ENCODE measurements at places on chromosomes 3 and 15.

DNA sequence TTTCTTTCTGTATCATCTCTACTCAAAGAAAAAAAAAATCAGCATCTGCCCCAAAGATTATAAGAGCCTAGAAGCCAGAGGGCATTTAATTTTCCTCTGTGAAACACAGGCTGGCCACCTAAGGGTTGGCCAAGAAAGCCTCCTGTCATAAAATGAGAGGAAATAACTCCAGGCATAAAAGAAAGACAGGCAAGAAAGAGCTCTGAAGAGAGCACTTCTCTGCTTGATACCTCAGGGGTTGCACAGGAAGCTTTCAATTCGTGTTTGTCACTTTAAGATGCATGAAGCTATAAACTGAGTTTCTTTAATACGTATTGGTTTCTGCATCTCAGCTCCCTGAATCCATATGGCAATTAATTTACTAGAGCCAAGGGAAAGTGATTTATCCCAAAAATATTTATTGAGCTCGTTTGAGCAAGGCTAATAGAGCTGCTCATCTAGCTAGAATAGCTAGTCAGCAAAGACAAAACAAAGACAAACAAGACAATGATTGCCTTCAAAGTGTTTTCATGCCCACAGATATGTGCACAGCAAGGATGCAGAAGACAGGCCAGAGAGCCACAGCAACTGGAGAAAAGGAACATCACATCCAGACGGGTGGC is 35.5 kb downstream of the ATP8B4 start:
- no peak for DNase-seq

GRCh38 chr15:70503073-70503745 is 260.1 kb downstream of the UACA start:
- DNase-seq: no peak

DNA sequence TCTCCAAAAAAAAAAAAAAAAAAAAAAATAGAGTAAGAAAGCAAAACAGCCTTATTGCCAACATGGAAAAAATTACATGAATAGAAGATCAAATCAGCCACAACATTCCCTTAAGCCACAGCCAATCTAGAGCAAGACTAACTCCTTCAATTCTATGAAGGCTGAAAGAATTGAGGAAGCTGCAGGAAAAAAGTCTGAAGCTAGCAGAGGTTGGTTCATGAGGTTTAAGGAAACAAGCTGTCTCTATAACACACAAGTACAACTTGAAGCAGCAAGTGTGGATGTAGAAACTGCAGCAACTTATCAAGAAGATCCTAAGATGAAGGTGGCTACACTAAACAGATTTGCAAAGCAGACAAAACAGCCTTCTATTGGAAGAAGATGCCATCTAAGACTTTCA is 9.3 kb downstream of the PARL start:
- no peak for DNase-seq

DNA sequence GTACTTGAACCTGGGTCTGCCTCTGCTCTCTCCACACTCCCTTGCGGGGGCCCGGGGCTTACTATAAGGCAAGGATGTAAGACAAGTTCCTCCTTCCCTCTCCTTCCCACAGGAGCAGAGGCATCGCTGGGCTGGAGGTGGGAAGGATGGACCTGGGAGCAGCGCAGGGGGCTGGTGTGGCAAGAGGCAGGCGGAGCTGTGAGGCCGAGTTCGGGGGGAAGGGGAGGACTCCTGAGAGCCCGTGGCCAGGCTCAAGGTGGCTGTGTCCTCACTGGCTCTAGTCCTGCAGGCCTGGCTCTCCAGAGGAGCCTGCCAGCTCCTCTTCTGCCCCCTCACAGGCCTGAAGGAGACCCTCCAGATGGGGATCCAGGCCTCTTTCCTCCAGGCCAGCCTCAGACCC is 1.0 kb upstream of the NR2E3 start:
- no peak for DNase-seq

DNA sequence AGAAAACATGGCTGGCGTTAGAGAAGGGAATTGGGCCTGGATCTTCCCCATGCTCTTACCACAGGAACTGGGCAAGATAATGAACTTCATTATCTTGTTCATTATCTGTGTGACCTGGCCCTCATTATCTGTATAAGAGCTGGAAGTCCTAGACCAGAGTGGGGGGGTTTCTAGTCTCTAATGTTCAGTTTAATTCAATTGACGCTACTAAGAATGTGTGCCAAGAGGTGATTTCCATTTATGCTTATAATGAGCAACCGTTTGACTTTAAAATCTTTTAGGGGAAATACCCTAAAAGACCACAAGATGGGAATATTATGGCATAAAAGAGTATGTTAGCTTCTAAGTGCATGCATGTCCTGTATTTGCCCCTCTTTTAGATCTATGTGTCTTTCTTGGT is 59.1 kb upstream of the CSTA start:
- DNase-seq: no peak

DNA sequence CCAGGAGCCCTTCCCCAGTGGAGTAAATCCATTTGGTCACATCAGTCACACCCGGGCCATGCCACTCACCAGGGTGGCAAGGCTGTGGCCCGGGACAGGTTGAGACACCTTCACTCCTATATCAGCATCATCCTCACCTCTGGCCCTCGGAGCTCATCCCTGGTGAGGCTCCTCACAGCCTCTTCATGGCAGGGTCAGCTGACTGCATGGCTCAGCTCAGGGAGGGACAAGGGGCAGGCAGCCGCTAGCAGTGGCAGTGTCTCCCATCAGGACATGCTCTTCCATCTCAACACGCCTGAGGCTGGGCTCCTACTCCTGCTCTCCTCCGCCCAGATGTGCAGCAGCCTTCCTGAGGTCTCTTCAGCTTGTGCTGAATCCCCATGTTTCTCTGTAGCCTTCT is 26.4 kb upstream of the PARL start:
- no peak for DNase-seq

- no peak for DNase-seq
Measured at GRCh38 chr3:22380253-22380652, 629.2 kb upstream of the ZNF385D start.

- DNase-seq: no peak
Measured at GRCh38 chr3:157442729-157443128, 6.1 kb downstream of the PTX3 start.

- no peak for DNase-seq
Measured at GRCh38 chr3:79930196-79930595, 162.4 kb upstream of the ROBO1 start.

DNA sequence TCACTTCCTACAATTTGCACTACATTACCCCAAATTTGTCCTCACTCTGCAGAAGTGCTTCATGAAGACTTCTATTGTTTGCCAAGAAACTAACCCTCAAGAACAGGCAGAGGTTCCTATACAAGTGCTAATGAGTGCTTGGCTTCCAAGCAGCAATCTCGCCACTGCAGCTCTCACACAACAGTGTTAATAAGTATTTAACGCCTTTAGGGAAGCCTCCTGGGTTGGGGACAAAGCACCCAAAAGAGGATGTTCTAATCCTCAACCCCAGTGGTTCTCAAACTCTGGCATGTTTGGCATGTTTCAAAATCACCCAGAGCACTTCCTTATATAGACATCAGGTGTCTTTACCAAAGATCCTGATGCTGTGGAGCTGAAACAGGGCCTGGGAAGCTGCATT is 64.6 kb downstream of the ZIC4 start:
- no peak for DNase-seq

- DNase-seq: no peak
Measured at GRCh38 chr3:161430307-161430706, 59.0 kb upstream of the SPTSSB start.

DNA sequence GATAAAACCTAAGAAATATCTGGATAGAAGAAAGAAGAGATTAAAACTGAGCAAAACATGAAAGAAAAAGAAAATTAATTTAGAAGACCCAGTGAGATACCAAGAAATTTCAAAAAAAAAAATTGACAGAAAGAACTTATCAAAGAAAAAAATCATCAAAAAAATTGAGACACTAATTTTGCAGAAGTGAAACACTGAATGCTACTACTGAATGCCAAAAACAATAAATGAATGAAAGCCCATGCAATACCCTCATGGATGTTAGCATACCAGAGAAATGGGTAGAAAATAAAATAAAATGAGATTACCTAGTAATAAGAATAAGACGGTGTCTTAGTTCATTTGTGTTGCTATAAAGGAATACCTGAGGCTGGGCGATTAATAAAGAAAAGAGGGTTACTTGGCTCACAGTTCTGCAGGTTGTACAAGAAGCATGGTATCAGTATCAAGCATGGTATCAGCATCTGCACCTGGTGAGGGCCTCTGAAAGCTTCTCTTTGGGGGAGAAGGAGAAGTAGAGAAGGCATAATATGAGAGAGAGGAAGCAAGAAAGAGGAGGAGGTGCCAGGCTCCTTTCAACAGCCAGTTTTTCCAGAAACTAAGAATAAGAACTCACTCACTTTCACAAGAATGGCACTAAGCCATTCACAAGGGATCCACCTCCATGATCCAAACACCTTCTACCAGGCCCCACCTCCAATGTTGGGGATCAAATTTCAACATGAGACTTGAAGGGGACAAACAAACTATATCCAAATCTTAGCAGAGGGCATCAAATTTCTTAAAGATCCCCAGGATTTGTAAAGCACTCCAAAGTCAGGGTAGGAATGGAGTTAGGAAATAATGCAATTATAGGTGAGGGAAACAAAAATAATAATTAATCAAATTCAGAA is 73.2 kb downstream of the BTLA start:
- no peak for DNase-seq

GRCh38 chr3:125318167-125318865 is 56.8 kb downstream of the ZNF148 start:
- no peak for DNase-seq
